Epithelial cell of prostate (primary cell): ENCODE measurements at places on chromosomes 1 and 21.

GRCh38 chr1:226697151-226697928, 41.7 kb downstream of the ITPKB start:
- DNase-seq, result peak; percentile 82

DNA sequence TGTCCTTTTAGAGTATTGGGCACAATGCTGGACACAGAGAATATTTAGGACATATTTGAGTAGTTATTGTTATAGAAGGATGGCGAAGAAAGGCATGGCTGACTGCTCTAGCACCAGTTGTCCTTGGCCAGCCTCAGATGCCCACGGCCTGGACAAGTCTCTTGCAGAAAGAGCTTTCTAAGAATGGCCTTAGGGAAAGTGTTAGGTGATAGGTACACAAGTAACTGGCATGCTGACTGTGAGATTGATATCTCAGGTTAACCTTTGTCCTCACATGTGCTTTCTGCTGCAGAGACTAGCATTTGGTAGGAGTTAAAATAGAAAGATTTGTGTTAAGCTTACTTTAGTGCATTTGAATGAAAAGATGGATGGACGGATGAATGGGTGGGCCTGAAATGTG, 10.1 kb downstream of the SFT2D2 start:
- no peak for DNase-seq

DNA sequence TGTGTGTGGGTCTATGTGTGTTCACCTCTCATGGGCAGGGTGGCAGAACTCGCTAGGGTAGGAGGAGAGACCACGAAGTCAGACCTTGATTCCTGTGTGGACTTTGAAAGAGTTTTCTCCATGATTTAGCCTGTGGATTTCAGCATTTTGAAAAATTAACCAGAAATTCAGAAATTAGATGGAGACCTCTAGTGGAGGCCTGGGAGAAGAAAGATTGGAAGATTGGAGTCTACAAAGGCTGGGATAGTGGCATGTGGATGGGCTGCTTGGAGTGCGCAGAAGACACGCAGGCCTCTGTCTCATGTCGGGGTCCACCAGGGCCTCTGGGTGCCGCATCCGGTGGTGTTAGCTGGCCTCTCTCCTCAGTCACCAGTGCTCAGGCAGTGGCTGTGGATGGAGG, 18.9 kb upstream of the IGSF5 start:
- DNase-seq, result no peak

DNA sequence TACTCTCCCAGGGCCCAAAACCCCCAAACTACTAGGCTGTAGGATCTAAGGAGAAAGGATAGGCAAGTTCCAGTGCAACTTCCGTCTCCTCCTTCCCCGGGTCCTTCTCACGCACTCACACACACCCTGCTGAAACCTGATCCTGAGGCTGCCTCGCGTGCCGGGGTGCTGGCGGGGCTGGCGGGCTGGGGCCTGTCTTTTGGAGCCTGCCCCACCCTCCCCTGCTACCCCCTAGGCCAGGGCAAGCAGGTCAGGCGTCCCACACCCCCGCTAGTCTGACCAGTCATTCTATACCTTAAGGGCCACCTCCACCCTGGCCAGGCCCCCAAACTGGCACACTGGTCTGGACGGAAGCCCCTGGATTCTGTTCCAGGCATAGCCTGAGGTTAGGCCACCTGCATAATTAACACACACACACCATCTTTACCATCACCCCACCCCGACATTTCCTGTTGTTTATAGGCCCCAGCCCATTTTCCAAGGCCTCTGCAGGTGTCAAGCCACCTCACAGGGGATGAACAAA, 48.3 kb upstream of the ARTN start:
- peak; percentile 41 for DNase-seq

- no peak for DNase-seq
Measured at GRCh38 chr21:22763442-22763841, 1765.2 kb downstream of the NCAM2 start.

DNA sequence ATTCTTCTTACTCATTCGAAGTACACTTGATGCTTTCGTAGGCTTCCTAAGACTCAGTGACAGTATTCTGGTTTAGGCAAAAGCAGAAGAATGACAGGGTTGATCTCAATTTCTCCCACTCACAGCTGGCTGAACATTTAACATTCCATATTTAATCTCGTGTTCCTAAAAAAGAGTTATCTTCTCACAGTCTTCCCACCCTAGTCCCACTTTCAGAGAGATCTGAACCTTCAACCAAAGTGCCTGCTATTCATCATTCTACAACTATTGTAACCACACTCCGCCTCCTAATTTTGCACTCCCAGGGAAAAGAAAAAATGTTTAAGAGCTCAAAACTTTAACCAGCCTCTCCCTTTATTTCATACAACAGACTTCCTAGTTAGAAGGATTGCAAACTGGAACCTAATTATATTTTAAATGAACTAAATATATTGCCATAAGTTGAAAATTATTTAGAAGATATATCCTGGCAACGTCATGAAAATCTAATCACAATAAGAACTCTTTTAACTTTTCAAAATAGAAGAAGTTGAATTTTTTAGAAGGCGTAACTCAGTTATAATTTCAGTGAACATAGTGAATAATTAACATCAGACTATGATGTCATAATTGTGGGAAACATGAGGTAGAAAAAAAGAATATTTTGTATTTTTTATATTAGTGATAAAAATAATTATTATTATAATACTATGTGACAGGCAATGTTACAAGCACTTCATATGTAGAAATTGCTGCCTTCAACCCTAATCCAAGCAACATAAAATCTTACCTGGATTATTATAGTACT, 540.9 kb upstream of the ADGRL2 start:
- DNase-seq, result no peak

- no peak for DNase-seq
Measured at GRCh38 chr1:67750691-67751054, 65.7 kb downstream of the GADD45A start.

GRCh38 chr1:238710697-238711096, 675.7 kb upstream of the CHRM3 start:
- no peak for DNase-seq

DNA sequence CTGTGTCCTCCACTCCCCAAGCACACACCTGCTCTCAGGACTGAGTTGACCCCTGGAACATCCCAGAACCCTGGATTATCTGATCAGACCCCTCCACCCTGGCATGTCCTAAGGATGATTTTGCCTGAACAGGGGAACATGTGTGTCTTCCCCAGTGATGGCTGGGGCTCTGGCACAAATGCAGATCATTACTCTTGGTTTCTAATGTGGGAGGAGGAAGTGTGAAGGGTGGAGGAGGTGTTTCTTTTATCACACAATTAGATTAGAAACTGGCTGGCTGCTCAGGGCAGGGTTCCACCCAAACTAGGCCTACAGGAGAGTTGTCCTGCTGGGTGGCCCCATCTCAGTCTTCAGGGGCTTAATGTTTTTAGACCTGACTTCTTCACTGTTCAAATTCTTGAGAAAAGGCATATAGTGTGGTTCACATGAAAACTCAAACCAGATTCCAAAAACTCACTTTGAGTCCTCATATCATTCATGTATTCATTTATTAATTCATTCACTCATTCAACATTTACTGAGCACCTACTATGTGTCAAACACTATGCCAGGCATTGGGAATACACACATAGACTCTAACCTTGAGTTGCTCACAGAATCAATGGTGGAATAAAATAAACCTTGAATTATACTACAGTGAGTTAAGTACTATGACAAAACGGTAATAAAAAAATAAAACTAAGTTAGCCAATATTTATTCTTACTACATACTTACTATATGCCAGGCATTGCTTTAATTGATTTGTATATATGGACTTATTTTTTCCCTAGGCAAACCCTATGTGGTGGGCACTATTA, 221.8 kb upstream of the JUN start:
- DNase-seq, result no peak

DNA sequence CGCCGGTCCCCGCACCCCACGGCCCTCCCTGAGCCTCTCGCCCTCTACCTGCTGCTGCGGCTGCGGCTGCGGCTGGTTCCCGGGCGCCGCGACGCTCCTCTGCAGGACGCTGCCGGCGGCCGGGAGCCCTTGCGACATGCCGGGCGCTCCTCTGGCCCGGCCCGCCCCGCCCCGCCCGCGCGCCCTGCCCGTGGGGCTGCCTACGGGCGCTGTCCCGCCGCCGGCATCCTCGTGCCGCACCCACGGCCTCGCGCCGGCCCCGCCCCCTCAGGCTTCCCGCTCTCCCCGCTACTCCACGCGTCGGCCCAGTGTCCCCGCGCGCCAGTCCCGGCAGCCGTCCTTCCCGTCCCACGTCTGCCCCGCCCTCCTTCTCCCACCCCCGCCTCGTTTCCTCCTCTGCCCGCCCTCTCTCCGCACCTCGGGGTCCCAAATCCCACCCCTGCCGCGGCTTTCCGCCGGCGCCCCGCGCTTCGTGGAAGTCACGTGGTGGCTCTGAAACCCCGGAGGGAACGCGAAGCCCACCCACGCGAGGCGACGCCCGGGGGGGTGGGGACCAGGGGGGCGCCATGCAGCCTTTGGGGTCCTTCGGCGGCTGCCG, at the start of gene BATF3:
Gene BATF3 (minus strand): TSS at position 216 of the 598 bp plus-strand sequence. CDS start 78 bp downstream, at position 138.
- DNase-seq, result no peak

DNA sequence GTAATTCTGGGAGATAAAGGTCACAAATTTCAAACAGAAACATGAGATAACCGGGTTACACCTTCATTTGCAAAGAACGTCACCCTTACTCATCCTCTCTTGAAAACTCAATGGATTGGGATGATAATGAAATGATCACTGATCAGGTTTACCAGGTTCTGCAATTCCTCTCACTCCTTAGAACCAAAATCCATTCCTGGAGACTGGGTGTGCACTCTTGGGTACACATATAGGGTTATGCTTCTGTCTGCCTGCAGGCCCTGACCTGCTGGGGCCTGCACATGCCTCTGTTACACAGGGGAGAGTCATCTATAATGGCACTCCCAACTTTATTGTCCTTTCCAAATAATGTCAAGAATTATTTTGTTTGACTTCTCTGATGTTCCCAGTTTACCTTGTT, 8.3 kb downstream of the SUSD4 start:
- DNase-seq, result peak; percentile 80

- DNase-seq, result no peak
Measured at GRCh38 chr1:9960011-9960410, 16.7 kb downstream of the NMNAT1 start.

- DNase-seq, result no peak
Measured at GRCh38 chr21:42471206-42471605, 24.8 kb downstream of the RSPH1 start.

DNA sequence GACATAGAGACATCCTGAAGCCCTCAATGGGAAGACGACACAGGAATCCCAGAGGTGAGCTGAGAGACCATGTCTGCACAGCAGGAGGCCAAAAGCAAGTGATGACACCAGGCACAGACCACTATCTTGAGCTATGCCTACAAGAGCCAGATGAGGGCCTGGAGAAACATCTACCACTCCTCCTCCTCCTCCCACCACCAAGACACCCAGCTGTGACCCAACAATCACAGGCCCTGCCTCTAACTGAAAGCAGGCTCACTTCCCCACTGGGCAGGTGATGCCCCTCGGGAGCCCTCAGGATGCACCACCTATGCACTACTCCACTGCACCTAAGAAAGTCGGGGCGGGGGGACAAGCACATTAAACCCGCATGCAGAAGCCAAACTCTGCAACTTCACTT, 16.5 kb downstream of the TADA1 start:
- no peak for DNase-seq

DNA sequence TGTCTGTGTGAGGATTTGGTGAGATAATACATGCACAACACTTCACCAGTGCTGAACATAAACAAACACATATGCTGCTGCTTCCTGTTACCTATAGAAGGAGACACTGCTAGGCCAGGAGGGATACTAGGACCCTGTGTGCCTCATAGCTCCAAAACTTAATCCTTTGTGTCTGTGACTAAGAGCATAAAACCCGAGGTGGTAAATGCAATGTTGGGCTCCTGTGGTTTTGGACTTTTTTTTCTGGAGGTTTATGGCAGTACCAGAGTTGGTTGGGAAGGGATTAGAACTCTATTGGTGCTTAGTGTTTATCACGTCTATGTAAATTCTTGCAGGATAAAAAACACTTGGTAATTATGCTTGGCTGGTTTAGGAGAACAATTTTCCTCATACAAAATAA, 122.9 kb downstream of the NUF2 start:
- DNase-seq, result no peak

DNA sequence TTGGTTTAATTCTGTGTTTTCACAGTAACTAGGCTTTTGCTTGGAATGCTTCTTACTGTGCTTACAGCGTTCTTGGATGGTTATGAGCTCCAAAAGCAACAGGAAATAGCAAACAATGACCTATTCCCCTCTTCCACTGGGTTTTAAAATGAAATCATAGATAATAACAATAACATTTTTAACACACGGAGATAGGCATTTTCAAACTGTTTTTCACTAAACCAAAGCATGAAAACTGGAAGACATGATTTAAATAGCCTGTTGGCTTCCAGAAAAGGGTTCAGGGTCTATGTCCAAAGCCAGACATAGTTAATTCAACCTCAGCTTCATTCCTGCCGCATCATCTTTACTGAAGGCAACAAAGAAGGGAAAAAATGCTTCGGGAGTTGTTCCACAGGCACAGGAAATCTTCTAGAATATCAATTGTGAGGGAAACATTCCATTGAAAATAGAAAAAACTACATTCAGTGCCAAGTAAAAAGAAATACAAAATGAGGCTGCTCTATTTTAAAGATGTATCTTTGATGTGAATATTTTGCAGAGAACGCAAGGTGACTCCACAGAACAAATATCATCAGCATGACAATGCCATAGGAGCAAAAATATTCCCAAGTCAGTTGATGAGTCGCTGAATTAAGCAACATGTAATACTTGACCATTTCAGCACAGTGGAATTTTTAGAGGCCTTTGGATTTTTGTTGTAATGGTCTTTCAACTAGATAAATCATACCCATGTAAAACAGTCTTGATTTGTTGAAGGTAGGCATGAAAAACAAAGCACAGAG, 80.7 kb downstream of the NID1 start:
- DNase-seq, result peak; percentile 29
